ENCODE measurements at places on chromosomes 5 and 9. TPM values are rescaled to one million over a fixed set of nuclear protein-coding genes. Genes with fewer than 3 reads are reported as not detected.

Gene MAP1B
- total RNA-seq, result 54.5 TPM

GRCh38 chr9:91258451-91258850 lies 103.3 kb downstream of the AUH start:
- H3K4me3 ChIP-seq, result no peak overlapping the region
- no peaks in the 10 kb centered on the region for H3K27me3 ChIP-seq
- no peak overlapping the region for H3K27ac ChIP-seq
- DNase-seq, result no peak
- H3K36me3 ChIP-seq, result no peaks in the 10 kb centered on the region
- H3K4me1 ChIP-seq, result no peaks in the 10 kb centered on the region

DNA sequence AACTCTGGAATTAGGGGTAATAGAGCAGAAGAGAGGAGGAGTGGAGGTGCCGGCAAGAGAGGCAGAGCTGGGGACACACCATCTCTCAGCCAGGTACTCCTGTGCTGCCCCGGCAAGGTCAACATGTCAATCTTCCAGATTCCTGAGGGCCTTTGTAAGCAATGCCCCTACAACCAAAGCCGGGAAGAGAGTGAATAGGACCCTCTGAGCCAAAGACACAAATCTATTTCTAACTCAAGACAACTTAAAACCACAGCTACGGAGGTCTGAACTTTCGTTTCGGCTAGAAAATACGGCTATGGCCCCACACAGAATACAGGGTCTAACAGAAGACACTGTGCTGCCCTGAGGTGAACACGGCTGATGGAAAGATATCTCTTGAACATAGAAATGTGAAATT lies 66.6 kb downstream of the SERINC5 start:
- no peak for DNase-seq
- H3K4me1 ChIP-seq, result peaks cover 74% of the 10 kb centered on the region
- peak overlapping the region; percentile 73 for H3K27ac ChIP-seq
- H3K36me3 ChIP-seq, result no peaks in the 10 kb centered on the region
- H3K4me3 ChIP-seq, result no peak overlapping the region

DNA sequence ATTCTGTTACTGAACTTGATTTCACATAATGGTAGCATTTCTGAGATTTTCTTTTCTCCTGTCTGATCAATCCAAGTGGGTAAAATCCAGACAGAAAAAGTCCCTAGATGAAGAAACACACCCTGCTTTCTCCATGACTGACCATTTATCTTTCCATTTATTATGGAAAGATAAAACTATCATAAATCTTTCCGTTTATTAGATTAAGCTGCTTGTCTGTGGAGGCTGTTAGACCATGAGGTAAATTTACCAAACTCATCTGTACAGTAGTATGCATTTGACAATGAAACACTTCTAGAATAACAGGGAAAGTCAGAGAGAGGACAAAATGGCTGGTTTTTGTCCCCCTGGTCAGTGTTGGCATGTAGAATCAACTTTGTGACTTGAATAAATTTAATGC lies 491.2 kb upstream of the SEMA6A start:
- no peak for DNase-seq
- H3K36me3 ChIP-seq, result no peaks in the 10 kb centered on the region
- H3K4me3 ChIP-seq, result no peak overlapping the region
- H3K4me1 ChIP-seq, result no peaks in the 10 kb centered on the region
- H3K27ac ChIP-seq, result no peak overlapping the region
- no peaks in the 10 kb centered on the region for H3K27me3 ChIP-seq

Data from thyroid gland (tissue), 4 donors.